ENCODE measurements at places on chromosomes 5 and 9.

DNA sequence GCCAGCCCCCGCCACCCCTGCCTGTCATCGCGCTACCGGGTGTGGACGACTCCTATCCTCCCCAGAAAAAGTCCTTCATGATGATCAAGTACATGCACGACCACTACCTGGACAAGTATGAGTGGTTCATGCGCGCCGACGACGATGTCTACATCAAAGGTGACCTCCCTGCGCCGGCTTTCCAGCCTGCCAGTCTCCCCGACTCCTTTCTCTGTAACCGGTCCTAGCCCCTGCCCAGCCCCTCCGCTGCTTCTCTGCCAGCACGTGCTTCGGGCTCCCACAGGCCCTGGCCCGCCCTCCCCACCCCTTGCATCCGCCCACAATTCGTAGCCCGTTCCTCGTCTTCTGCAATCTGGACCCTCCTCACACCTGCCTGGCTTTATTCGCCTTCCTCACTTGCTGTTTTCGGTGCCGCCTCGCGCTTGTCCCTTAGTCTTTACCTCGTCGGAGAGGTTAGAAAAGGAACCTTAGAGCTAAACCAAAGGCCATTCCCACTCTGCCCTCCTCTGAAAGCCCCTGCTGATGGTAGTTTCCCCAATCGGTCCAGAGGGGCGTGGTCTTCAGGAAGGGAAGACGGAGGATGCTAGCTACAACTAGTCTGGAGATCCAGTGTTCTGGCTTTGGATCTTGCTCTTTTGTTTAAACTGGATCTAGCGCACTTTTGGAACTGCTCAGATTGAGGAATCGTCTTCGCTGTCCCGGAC is 1.4 kb downstream of the CHSY3 start:
- DNase-seq = no peak

- no peak for DNase-seq
These were observed 55.1 kb downstream of the RETREG1 start for GRCh38 chr5:16561660-16562059.

- DNase-seq = no peak
These were observed 244.2 kb downstream of the EBF1 start for GRCh38 chr5:158855510-158855909.

- DNase-seq = no peak
These were observed 68.6 kb upstream of the DPYSL3 start for GRCh38 chr5:147578228-147579024.

DNA sequence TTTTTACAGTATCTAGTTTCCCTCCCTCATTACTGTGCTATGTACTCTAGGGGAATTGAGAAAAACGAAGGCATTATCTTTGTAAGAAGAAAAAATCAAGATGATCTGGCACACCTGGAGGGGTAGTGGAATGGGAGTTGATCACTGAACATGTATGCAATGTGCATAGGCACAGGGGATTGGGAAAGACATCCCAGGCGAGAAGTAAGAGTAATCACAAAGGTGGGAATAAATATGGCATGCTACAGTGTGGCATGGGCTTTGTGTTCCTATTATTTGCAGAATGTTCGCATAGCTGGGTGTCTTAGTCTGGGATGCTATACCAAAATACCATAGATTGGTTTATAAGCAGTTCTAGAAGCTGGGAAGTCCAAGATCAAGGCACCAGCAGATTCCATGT is 130.6 kb downstream of the SMARCA2 start:
- DNase-seq = no peak

GRCh38 chr5:115455301-115455707 is 89.3 kb downstream of the FEM1C start:
- DNase-seq = no peak

DNA sequence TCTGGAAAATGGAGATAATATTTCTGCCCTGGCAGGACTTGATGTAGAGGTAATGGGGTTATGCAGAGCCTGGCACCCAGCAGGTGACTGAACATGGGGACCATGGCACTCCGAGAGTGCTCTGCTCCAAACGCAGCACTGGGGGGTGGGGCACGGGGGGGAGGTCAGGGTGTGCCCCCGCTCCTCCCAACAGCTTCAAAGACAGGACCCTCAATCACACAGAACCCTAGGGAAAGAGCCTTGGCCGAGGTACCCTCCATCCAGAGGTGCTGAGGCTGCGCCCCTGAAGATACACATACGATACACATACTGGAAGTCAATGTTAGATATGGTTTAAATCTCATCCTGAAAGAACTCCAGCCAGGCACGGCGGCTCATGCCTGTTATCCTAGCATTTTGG is 26.6 kb upstream of the CEP72 start:
- DNase-seq = no peak

DNA sequence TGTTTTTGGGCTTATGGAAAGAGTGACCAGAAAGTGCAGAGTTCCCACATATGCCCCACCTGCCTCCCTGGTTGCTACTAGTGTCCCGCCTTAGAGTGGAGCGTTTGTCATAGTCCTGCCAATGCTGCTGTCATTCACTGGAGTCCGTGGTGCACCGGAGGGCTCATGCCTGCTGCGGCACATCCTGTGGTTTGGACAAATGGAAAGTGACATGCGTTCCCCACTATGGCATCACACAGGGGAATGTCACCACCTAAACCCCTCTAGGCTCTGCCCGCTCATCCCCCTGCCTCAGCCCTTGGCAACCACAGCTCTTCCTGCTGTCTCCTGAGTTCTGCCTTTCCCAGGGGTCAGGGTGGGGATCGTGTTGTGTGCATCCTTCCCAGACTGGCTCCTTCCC is 29.2 kb downstream of the IRX4 start:
- no peak for DNase-seq

GRCh38 chr5:79133657-79134451 is 22.2 kb downstream of the BHMT start:
- DNase-seq = peak; percentile 44

DNA sequence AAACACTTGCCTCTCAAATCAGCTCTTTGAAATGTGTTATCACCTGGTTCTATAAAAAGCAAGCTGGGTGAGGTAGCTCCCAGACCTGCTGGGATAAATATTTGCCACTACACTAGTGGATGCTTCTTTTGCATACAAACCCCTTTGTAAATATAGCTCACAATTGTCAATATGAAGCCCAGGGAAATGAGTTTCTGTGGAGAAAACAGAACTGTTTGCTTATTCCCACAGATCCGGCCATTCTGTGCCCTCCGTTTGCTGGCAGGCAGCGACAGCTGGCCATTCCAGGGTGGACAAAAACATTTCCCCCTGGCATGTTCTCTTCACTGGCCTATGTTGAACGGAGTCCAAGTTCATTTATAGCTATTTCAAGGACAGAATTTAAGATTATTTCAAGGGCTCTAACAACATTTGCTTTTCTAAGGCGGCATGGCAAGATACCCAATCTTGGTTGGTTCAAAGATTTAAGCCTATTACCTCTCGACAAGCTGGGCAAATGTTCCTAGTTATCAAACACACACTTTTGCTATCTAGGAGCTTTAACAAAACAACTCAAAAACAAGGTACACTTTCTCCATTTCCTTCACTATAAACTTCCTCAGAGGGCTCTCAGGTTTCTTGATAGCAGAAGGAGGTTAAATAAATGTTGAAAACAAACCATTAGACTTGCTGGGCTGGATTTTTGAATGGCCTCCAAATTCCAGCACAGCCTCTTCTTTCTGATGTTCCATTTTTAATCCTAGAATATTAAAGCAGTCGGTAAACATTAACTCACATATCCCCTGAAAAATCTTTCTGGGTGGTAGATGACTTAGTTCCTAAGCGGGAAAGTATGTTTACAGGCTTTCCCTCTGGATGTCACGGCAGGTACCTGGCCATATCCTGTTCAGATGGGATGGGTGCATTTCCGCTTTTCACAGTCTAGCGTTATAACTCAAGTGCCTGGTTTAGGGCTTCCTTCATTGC is 332.3 kb downstream of the PLK2 start:
- DNase-seq = no peak

- DNase-seq = no peak
These were observed 88.6 kb downstream of the ZNF354C start for GRCh38 chr5:179148703-179149170.

GRCh38 chr5:59249160-59249559 is 644.4 kb downstream of the PDE4D start:
- DNase-seq = no peak

- DNase-seq = no peak
These were observed 716 bp upstream of the OTULIN start for GRCh38 chr5:14663734-14664269.

DNA sequence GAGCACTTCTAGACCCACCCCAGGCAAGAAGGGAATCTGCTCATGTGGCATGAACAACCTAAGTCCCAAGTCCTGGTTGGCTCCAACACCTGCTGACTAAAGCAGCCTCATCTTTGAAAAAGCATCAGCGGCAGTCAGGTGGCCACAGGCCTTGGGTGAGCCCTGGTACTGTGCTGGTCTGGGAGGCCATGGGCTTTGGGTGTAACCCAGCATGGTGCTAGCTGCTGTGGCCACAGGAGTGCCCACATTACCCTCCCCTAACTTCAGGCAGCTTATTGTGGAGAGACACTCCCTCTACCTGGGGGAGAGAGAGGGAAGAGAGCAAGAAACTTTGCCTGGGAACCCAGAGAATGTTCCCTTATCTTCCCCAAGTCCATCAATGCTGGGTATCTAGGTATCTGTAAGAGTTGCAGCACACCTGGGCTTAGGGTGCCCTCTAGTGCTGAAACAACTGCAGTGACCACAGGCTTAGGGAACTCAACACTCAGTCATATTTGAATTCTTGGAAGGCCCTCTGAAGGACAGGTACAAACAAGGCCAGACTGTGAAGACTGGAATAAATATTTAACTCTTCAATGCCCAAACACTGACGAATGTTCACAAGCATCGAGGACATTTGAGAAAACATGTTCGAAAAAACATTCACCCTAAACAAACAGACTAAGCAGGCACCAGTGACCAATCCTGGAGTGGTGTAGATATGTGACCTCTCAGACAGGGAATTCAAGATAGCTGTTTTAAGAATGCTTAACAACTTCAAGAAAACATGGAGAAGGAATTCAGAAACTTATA is 69.9 kb upstream of the OR2K2 start:
- DNase-seq = no peak

GRCh38 chr5:8905021-8905420 is 640.9 kb downstream of the SEMA5A start:
- no peak for DNase-seq

DNA sequence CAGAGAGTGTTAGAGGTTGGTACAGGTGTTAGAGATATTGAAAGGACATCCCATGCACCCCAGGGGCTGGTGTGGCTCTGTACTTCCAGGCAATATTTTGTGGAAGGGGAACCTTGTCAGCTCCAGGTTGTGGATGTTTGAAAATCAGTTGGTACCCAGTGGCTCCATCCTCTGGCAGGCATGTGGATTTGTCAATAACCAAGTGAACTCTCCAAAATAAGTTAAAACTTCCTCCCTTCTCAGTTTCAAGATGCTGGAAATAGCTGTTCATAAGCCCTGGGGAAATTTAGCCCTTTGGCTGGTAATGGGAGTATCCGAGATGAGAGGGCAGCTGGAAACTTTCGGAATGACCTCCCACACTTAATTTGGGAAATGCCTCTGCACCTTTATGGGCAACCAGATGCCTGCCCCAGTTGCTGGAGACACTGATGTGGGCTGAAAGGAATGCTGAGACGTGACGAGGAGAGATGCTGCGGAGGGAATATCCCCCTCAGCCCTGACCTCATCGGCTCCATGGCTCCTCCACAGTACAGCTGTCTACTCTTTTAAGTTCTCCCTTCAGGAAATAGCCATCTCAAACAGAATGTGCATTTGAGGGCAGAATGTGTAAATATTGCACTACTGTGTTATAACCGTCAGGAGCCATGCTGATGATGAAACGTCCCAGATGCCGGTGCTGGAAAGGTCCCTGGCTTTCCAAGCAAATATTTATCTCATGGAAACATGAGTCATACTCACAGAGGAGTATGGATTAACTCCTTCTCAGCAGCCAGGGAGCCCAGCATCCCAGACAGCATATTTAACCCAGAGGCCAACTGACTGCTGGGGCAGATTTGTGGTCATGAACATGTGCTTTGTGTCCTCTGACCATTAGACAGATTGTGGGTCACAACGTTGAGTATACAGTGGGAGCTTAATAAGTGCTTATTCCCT is 29.5 kb downstream of the TGFBI start:
- no peak for DNase-seq

GRCh38 chr9:79763671-79764285 is 192.0 kb downstream of the TLE4 start:
- no peak for DNase-seq

- no peak for DNase-seq
These were observed 37.5 kb downstream of the CPLANE1 start for GRCh38 chr5:37211661-37212060.

DNA sequence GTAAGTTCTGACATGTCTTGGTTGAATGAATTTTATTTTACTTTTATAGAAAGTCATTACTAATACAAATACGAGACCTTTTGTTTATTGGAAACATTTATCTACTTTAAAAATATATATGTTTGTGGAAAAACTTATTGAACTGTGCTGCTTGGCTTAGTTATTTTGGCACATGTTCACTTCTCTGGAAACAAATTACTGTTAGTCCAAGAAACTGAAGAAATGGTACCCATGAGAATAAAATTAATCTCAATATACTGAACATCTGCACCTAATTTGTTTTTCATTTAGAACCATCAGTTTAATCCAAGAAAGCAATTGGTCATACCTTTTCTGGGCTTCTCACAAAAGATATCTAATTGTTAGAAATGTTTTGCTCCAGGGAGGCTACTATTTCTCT is 32.2 kb downstream of the INVS start:
- DNase-seq = no peak

DNA sequence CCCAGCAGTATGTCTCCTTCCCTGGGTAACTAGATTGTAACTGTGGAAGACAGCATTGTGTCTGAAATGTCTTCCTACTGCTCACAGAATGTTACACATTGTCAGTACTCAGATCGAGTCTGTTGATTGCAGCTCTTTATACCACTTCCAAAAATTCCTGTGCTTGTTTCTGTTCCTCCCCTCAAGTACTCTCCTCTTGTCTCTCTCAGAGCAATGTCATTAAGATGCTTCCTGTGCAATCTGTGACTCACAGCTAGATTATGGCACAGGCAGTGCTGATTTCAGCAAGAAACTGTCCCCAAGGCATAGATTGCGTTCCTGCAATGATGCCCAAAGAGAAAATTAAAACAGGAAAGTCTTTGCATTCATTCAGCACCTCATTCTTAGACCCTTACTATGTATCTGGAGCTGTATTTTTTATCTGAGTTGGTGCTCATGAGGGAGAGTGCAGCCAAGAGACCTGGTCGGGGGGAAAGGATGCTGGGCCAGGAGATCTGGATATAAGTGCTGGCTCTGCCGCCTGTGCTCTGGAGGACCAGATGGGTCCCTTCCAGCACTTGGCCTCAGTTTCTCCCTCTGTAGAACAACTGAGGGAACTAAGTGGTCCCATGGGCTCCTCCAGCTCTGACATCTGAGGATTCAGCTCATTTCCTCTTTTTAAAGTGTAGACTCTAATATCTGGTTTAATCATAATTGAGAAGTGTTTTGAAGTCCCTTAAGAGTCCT is 40.8 kb upstream of the GNPDA1 start:
- DNase-seq = no peak

Measured in activated naive CD4-positive, alpha-beta T cell (primary cell).